Psoas muscle (tissue), 8 donors: ENCODE measurements at places on chromosomes 5 and 9.
A peak's percentile ranks its signal among the peaks of the same experiment; 100 is the strongest.

DNA sequence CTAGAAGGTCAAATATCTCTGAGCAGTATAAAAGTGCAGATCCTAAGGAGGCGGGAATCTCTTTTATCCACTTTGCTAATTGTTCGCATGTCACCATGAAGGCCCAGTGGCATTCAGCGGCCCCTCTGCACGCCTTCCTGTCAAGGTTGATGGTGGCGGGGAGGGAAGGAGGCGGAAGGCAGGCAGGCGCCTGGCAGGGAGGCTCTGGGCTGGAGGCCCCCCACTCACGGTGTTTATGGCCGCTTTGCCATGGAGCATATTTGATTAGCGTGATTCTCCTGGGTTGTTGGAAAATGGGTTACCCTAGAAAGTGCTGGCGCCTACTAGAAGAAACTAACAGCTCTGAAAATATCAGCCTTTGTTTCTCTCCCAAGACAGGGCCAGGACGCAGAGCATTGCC, 209.6 kb downstream of the FSTL4 start:
- DNase-seq, result no peak

DNA sequence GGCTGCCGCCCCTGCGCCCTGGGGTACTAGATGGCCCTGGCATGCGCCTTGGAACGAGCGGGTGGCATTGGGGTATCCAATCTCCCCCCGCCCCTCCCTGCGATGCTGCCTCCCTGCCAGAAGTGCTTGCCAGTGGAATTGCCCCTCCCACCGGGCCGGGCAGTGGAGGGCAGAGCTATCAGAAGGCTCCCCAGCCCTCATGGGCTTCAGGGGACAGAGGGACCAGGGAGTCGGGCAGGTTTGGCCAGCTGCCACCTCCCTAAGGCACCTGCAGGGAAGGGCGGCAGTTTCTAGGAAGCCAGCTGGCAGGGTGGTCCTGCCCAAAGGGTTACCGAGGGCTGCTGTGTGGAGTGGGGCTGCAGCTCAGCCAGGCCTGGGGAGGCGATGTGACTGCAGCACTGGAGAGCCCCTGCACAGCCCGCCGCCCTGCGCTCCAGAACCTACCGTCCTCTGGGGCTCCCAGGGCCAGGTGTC, 52.8 kb upstream of the EGFL7 start:
- no peak for DNase-seq

- DNase-seq, result peak; percentile 52
Observed at GRCh38 chr5:107104040-107104995, 566.4 kb downstream of the EFNA5 start.

DNA sequence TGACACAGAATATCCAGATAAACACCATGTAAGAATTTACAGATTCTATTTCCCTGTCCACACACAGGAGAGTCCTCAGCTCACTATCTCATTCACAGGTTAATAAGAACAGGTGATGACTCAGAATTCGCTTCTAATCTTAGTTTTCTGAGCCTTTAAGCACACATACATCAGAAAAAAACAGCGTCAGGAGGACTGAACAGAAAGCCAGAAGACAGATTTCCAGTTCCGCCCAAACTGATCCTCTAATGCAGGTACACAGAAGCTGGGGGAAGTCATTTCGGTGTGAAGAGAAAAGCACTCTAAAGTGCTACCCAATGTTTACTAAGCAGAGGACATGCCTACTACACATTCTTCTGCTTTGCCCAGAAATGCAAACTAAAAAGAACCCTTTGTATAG, 1.6 kb downstream of the CEMIP2 start:
- DNase-seq, result no peak

DNA sequence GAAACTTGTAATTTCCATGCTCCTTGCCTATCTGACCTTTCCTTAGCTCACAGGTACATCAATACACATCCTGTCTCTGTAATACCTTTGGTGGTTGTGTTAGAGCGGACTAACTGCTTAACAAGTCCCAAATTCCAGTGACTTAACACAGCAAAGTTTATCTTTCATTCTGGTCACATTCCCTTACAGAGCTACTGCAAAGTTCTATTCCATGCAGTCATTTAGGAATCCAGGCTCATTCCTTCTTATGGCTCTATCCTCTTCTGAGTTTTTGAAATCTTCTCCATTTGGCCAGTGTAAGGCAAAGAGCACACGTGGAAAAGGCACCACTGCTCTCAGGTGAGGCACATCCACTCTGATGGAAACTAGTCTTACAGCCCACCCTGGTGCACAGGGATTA, 238.6 kb upstream of the ANKRD55 start:
- no peak for DNase-seq

DNA sequence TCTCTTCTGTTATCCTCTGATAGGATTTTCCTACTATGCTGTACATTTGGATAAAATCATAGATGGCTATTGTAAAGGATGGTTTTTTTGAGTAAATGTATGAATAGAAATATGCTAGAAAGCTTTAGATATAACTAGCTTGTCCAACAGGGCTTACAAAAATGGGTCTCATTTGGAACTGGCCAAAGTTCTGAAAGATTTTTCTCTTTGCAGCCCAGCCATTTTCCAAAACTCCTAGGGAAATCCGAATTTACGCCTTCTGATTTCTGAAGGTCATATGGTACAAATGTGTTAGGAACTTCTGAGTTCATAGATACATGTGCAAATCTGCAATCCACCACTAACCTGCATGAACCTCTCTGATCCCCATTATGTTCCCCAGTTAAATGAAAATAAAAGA, 603.9 kb upstream of the C9orf72 start:
- DNase-seq, result no peak

DNA sequence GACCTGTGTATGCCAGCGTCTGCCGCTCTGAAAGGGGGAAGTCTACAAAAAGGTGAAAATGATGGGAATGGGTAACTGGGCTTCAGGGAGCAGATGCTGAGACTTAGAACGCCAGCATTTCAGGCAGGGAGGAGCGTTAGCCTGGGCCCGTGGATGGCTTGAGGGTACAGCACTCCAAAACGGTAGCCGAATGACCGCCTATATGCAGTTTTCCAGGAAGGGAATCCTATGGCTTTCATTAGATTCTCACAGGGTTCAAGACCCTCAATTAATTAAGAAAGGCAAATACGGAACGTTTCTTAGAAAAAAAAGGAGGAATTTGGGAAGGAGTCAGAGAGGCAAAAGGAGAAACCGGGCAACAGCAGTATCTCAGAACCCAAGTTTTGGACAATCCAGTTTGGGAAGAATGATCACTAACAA, 639 bp downstream of the AMACR start:
- DNase-seq, result no peak

GRCh38 chr9:617445-618085, 223.9 kb upstream of the DMRT1 start:
- no peak for DNase-seq
